ENCODE measurements at places on chromosomes 2 and 18.

DNA sequence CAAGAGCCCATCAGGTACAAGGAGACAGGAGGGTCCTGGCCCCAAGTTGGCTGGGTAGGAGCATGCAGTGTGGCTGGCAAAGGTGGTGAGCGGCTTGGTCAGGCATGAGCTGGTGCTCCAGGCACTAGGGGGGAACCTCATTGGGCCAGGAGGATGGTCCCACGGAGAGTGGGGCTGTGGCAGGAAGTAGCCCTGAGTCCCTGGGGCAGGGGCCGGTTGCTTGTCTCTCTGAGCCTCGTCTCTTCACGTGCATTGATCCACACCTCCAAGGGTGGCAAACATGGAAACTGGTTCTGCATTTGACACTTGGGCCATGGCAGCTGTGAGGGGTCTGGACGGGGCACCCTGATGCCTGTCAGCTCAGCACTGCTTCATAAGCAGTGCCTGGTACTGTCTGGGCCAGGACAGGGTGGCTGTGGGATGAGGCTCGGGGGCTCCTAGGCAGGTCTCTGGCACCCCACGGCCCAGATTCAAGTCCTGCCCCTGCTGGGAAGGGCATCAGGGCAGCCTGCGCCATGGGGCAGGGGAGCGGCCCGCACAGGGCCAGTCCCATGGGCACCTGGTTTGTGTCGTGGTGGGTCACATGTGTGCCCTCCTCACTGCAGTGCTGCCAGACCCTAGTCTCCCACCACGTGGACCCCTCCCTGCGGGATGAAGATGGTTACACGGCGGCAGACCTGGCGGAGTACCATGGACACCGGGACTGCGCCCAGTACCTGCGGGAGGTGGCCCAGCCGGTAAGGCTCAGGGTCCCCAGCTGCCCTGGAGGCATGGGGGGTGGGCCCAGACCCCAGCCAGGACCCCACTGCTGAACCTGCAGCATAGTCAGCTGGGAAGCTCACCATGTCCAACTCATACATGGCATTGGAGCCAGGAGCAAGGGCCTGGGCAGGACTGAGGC, 16.4 kb downstream of the ESPNL start:
- DNase-seq = no peak

GRCh38 chr2:63186331-63186730, 135.7 kb downstream of the OTX1 start:
- no peak for DNase-seq

DNA sequence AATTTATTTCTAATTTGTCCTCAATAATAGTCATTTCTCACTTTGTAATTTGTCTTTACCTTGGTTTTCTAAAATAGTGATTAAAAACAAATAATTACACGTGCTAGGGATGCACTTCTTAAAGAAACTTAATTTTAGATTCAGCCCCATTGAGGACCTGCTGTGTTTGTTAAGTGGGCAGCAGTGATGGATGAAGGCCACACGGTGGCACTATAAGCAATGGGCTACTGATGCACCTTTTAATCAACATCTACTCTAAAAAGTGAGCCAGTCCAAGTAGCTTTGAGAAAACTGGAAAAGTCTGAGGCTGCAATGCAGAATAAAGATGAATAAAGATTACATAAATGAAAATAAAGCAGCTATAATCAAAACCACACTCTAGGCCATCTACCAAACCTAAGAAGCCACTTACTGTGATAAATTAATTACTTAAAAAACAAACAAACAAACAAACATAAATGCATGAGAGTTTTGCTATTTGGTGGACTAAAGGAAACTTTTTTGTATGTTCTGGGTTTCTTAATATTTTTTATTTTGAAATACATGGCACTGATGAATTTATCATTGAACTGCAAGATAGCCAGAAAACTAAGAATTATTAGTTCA, 89.3 kb downstream of the PDE11A start:
- no peak for DNase-seq

DNA sequence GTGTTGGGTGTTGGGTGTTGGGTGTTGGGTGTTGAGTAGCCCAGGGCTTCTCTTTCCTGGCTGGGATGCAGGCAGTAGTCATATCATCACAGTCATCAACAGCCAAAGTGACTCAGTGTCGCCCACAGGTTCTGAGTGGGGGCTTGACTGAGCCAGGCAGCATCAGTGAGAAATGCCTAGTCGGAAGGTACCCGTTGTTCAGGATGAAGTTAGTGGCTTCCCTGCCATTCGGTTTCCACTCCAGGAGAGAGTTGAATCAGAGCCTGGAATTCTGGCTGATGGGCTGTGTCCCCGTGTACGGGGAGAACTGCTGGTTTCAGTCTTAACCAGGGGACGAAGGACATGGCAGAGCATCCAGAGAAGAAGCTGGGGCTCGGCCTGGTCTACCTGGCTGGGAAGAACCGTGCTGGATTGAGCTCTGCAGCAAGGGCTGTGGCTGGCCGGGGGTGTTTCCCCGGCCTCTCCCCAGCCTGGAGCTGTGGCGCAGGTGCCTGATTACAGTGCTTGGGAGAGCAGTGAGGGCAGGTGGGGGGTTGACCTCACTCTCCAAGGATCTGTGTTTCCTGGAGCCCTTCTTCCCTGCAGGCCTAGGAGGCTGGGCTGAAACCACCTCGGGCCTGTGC, 49.4 kb downstream of the AGAP1 start:
- no peak for DNase-seq

DNA sequence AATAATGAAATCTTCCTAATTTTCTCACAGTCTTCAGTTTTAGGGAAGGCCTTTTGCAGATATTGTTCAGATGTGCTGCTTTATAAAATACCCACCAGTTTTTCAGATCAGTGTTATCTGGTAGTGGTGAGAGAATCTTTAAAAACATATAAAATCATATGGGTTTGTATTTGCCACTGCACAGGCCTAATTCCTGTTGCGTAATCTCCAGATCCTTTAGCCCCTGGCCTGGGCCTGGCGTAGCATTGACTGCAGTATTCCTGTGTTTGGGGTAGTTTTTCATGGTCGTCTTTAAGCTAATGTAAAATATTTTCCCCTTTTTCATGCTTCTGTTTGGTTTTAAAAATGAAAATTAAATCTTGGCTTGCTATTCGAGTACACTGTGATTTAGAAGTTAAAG, 43.2 kb downstream of the TSHZ1 start:
- DNase-seq = no peak

- no peak for DNase-seq
Measured at GRCh38 chr2:201496785-201497184, 45.2 kb downstream of the STRADB start.

GRCh38 chr2:238698451-238699306, 149.2 kb upstream of the TWIST2 start:
- DNase-seq = no peak

DNA sequence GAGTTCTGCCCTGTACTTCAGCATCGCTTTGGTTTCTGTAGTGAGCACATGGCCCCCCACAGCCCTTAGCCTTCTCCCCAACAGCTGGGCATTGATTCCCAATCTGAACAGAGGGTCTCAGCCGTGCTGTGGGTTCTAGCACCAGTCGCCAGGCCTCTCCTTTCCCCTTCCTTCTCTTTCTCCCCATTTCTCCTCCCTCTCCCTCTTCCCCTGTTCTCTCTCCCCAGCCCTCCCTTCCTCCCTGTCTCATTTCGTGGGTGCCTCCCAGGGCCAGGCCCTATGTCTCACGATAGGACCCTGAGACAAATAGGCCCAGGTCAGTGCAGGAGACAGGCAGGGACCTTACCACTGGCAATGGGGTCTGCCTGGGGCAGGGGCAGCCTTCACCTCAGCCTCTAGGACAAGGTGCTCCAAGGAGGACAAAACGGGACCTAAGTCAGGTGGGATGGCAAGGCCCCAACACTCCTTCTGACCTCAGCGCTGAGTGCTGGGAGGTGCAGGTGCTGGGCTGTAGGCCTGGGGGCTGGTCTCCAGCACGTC, 143.4 kb upstream of the GPC1 start:
- DNase-seq = no peak

- DNase-seq = no peak
Measured at GRCh38 chr2:105595536-105595935, 149.2 kb upstream of the NCK2 start.

GRCh38 chr2:147373800-147374422, 470.9 kb upstream of the ACVR2A start:
- peak; percentile 6 for DNase-seq

GRCh38 chr2:1593371-1594122, 150.8 kb downstream of the PXDN start:
- DNase-seq = peak; percentile 57

DNA sequence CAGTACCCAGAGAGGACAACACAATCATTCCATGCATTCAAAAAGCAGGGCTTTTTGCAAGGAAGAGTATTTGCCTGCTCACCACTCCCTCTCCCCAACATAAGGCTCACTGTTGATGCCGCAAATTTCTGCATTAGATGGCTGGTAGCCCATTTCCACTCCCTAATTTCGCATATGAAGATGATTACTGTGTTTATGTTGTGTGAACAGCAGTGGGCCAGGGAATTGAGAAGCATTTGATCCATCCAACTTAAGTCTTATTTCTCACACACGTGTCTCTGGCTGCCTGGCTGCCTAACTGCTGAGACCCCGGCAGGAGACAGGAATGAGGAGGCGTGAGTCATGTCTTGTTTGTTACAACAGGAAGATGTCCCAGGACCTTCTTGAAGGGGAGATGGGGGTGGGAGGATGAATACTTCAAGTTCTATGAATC, 294.1 kb downstream of the ALK start:
- peak; percentile 33 for DNase-seq

DNA sequence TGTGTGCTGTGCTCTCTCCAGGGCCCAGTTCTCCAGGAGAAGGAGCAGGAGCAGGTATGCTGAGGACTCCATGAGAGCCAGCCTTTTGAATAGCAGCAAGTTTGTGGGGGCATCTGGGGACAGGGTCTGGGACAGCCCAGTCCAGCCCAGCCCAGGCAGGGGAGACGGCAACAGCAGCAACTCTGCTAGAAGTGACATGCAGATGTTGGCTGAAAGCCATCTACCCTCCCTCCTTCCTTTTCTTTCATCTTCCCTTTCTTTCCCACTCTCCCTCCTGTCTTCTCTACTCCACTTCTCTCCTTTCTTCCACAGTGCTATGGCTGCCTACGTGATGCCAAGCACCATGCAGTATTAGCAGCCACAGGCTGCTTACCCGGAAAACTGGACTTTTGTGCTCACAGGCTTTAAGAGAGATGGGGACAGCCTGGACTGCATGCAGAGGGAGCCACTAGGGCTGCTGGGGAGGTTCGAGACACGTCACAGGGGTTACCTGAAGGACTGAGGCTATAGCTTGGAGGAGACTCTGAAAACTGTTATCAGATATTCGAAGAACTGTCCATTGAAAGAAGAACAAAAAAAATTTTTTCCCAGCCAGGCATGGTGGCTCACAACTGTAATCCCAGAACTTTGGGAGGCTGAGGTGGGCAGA, 23.8 kb upstream of the YWHAQ start:
- DNase-seq = no peak

- no peak for DNase-seq
Measured at GRCh38 chr2:202378662-202379358, 2.7 kb downstream of the BMPR2 start.

DNA sequence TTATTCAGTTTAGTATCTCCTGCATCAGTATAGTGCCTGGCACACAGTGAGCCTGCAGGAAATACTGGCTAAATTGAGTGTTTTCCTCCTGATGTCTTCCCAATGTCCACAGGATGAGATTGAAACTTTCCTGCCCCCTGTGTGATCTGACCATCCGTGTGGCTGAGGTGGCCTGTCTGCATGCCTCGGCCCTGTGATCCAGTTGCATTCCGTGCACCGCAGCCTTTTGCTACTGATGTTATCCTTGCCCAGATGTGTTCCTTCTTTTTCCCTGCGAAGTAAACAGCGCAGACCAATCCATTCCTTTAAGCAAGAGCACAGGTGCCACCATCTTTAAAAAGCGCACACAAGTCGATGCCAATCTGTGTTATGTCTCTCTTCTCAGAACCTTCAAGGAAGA, 462.6 kb downstream of the PTPRM start:
- no peak for DNase-seq
